ENCODE measurements at places on chromosomes 11 and 22. TPM values are rescaled to one million over a fixed set of nuclear protein-coding genes. Genes with fewer than 3 reads are reported as not detected.

DNA sequence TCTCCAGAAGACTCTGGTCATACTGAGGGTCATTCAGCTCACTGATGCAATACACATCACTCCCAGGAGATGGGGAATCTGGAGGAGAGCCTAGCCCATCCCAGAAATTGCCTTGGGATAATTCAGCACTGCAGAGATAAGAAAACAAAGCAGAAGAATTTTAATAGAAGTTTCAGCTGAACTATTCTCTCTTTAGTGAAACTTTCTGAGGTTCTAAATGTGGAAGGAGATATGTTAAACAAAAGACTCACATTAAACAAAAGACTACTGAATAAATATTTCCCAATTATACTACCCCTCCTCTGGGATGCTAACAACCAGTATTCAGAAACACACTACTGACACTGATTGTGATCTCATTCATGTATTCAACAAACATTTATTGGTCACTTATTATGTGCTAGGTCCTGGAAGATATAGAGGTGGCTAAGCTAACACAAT is 47.8 kb downstream of the C2CD3 start:
- no peak for DNase-seq

DNA sequence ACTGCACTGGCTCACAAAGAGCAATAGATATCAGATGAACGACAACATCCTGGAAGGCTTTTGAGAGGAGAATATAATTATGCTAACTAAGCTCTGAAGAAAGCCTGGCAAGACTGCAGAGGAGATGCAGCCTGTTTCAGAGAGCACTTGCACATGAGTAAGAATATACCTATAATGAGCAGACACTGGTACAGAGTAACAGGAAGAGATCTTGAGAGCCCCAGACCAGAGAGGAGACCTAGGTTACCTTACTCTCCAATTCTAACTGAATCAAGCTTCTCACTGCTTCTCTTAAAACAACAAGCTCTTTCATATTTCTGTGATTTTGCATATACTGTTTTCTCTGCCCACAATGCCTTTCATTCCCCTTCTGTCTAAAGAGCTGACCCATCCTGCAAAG is 66.5 kb downstream of the FAM168A start:
- no peak for DNase-seq

GRCh38 chr11:7089328-7090251 is 792 bp downstream of the RBMXL2 start:
- DNase-seq, result no peak

DNA sequence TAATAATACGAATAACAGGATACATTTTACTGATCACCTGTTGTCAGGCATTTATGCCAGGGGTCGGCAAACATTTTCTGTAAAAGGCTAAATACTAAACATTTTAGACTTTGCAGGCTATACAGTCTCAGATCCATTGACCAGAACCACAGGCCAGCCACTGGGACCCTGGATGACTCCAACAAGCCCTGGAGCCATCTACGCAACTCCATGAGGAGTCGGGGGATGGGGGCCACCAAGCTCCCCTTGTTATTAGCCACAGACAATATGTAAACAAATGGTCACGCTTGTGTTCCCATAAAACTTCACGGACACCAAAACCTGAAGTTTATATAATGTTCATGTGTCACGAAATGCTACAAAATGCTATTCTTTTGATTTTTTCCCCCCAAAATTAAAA is 54.4 kb upstream of the EMID1 start:
- DNase-seq, result no peak

- peak; percentile 79 for DNase-seq
Observed at GRCh38 chr22:44625981-44626687, 75.9 kb upstream of the PRR5 start.

DNA sequence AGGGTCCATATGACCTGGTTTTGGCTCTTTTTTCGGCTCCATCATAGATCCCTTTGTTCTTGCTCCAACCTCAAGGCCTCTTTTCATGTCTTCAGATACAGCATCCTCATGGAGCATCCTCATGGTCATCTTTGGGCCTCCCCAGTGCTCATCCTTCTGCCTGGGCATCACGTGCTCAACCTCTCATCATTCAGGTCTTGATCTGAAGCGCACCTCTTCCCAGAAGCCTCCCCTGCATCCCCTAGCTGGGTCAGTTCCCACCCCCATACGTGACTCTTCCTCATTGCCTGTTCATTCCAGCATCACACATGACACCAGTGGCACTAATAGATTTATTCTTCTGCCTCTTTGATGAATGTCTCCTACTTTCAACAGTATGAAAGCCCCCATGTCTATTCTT is 192.2 kb downstream of the MIAT start:
- no peak for DNase-seq

DNA sequence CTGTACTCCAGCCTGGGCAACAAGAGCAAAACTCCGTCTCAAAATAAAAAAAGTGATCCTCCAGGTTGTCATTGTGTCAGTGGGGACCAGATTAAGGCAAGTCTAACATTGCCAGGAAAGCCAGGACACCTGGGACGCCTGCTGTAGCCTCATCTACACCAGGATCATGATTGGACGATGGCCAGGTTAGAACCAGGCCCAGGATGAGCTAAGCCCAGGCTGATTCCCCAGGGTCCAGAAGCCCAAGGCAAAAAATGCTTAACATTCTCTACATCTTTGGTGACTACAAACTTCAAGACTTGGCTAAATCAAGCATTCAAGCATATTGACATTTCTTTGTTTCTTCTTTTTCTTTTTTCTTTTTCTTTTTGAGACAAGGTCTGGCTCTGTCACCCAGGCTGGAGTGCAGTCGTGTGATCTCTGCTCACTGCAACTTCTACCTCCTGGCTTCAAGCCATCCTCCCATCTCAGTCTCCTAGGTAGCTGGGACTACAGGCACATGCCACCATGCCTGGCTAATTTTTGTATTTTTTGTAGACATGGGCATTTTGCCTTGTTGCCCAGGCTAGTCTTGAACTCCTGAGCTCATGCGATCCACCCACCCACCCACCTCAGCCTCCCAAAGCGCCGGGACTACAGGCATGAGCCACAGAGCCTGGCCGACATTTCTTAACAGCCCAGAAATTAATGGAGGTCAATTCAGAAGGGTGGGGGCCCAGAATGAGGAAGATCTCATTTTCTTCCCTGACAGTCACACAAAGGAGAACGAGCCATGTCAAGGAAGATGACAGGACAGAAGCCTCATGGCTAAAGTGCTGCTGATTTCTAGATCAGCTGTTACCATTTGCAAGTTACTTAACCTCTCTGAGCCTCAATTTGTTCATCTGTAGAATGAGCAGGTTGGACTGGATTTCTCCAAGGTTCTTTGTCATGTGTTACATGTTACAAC is 12.5 kb upstream of the PTPRJ start:
- no peak for DNase-seq

DNA sequence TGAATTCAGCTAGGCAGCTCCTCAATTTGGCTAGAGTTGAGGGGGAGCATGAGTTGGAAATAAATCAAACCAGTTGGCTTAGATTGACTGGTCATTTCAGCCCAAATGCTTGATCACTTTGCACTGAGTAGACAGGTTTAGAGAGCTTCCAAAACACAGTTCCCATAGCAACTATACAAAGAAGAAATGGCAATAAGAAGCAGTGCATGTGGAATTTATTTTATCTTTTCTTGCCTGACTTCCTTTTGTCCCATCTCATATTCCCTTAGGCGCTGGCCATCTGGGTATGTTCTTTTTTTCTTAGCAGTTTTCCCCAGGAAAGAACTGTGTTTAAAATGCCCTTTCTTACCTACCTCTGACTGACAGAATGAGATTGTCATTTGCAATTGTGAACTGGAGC is 38.7 kb upstream of the C11orf87 start:
- no peak for DNase-seq

DNA sequence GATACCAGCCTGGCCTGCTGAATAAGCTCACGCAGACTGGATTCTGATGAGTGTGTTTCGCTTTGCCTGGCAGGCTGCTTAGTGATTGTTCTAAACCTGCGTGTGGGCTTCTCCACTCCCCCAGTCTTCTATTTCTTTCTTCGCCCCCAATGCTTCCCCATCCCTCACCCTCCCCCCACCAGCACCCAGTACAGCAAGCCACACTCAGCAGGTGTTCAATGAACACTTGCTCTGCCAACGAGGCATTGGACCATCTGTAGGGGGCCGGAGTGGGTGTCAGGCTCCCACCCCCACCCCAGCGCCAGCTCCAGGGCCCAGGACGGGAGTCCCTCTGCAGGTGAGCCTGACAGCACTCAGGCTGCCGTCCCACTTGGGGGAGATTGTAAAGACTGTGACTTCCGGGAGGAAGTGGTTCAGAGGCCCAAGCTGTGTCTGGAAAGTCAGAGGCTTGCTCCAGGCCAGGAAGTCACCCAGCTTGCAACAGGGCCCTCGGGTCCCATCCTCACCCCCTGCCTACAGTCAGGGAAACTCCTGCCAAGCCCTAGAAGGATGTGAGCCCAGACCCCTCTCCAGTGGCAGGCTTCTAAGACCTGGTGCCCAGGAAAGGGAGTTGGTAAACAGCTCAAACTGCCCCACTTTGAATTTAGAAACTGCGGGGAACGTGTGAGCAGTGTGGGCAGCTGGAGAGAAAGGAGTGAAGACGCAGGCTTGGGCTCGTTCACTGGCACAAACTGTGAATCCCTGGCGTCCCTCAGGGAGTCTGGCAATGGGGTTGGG is 66.3 kb upstream of the PRDM11 start:
- peak; percentile 35 for DNase-seq

DNA sequence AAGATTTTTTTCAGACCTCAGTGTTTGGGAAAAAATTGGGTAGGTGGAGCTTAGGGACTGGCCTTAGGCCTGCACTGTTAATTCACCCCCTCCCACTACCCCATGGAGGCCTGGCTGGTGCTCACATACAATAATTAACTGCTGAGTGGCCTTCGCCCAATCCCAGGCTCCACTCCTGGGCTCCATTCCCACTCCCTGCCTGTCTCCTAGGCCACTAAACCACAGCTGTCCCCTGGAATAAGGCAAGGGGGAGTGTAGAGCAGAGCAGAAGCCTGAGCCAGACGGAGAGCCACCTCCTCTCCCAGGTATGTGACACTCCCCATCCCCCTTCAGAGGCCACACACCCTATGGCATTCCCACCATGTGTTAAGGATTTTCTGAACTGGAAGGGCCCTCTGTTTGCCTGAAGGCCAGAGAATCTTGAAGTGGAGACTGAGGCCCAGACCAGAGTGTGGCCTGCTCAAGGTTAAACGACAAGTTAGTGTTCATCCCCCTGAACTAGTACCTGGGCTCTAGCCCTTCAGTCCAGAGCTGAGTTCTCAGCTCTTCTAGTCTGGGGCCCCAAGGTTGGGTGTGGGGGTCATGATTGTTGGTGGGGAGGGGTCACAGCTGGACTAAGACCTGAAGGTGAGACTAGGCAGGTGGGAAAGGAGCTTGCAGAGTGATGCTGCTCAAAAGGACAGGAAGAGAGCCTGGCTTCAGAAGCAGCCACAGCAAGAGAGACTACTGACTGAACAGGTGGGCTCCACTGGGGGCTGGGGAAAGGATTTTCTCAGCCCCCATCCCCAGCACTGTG is 2.3 kb upstream of the FOLR1 start:
- DNase-seq, result no peak

- no peak for DNase-seq
Observed at GRCh38 chr11:36354221-36355003, 58.3 kb downstream of the PRR5L start.

- no peak for DNase-seq
Observed at GRCh38 chr11:107928767-107929507, 689 bp downstream of the RAB39A start.

DNA sequence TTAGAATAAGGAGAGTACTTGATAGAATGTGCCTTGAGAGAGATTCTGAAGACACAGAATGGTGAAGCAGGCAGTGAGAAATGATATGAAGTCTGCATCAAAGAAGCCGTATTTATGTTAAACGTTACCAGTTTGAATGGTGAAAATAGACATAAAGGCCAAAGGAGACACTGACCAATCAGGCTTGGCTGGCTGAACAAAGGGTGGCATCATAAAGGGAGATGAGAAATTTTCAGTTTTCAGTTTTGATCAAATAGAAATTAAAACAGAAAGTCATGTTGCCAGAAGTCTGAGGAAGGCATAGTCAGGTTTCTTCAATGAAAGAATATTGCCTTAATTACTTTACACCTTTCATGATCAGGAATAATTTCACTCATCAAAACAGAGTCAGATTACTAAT is 6.6 kb downstream of the OR51F1 start:
- no peak for DNase-seq

DNA sequence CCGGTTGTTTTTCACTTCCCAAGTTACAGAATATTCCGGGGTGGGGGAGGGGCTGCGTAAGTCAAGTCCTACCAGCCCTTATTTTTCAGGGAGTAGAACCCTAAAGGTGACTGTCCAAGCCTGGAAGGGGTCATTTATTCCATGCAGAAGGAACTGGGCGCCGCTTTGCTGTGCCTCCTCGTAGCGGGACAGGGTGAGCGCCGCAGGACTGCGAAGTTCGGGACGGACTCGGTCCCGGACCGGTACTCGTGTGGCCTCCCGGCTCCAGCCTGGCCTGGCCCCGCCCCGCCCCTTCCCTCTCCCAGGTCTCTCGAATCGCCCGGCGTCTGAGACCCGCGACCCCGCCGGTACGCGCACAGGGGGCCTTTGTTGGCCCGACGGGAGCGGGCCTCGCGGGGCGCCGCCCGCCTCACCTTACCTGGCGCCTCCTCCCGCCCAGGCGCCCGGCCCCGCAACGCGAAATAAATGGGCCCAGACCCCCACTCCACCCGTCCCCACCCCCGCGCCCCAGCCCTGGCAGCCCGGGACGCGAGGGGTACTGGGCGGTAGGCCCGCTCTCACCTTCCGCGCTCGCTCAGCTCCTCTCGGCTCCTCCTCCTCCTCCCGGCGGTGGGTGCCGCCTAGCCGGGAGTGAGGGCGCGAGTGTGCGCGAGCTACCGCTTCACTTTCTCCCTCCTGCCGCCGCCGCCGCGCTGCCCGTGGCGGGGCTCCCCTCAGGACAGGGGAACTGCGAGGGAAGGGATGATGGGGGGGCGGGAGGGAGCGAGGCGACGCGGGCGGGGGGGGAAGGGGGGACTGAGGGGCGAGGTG is 698 bp downstream of the PAK1 start:
- peak; percentile 62 for DNase-seq

- peak; percentile 23 for DNase-seq
Observed at GRCh38 chr11:72230764-72231365, 6.3 kb downstream of the INPPL1 start.

GRCh38 chr11:110909336-110909735 is 197.1 kb upstream of the ARHGAP20 start:
- DNase-seq, result peak; percentile 31

The EML3 gene
- 112 TPM for total RNA-seq

The CHRNA10 gene
- not detected for total RNA-seq

The OVCH2 gene
- total RNA-seq, result 0.73 TPM

The GGT5 gene
- total RNA-seq, result 48.8 TPM

The SAA4 gene
- not detected for total RNA-seq

The PVALB gene
- not detected for total RNA-seq

The TEX12 gene
- not detected for total RNA-seq

The LRRC10B gene
- total RNA-seq, result not detected
